ENCODE measurements at places on chromosomes 5 and 9.
A peak's percentile ranks its signal among the peaks of the same experiment; 100 is the strongest.

DNA sequence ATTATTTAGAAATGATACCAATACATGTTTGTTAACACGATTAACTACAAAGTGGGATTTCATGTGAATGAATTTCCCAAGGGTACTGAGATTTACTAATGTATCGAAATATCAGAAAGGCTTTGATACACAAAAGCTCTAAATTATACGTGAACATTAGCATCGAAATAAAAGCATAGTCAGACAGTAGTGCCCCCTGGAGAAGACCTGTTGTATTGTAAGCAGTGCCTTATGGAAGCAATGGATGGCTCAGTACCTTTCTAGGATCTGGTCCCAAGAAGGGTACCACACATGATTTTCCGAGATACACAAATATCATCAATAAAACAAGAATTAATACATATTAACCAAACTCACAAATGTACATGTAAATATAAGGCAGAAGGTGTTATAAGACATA is 153.8 kb downstream of the CDH12 start:
- H3K4me3 ChIP-seq, result no peak overlapping the region
- no peaks in the 10 kb centered on the region for H3K4me1 ChIP-seq
- H3K27ac ChIP-seq, result no peak overlapping the region
- H3K27me3 ChIP-seq, result no peaks in the 10 kb centered on the region
- peak; percentile 8 for DNase-seq
- no peaks in the 10 kb centered on the region for H3K36me3 ChIP-seq

- DNase-seq, result peak; percentile 31
- no peaks in the 10 kb centered on the region for H3K4me1 ChIP-seq
- H3K4me3 ChIP-seq, result no peak overlapping the region
- H3K27me3 ChIP-seq, result no peaks in the 10 kb centered on the region
Observed at GRCh38 chr9:127437497-127438264, 13.5 kb downstream of the ZNF79 start.

GRCh38 chr5:159458217-159458711 is 128.0 kb upstream of the IL12B start:
- H3K4me3 ChIP-seq, result no peak overlapping the region
- H3K36me3 ChIP-seq, result no peaks in the 10 kb centered on the region
- DNase-seq, result no peak

- H3K36me3 ChIP-seq, result no peaks in the 10 kb centered on the region
- DNase-seq, result no peak
- no peaks in the 10 kb centered on the region for H3K27me3 ChIP-seq
- H3K4me1 ChIP-seq, result peaks cover 6% of the 10 kb centered on the region
- no peak overlapping the region for H3K4me3 ChIP-seq
Observed at GRCh38 chr5:50702615-50703366, 36.4 kb downstream of the PARP8 start.

DNA sequence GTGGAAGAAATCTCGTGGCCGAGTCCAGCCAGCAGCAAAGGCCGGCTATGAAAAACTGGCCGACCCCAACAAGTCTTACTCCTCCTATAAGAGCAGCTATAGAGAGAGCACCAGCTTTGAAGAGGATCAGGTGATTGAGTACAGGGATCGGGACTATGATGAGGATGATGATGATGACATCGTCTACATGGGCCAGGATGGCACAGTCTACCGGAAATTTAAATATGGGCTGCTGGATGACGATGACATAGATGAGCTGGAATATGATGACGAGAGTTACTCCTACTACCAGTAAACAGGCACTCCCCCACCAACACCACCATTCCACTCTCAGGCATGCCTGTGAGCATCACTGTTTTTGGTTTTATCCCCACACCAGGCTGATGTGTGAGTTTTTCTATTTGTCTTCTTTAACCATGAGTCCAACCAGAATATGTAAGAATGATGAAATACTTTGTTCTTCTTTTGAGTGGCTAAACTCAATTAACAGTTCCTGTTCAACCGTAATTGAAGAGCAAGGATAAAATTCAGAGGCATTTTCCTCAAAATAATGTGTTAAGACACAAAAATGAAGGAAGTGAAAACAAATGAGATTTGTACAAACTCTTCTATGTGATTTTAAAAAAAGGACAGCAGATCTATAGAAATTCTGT is 35.5 kb downstream of the RFK start:
- H3K4me1 ChIP-seq, result no peaks in the 10 kb centered on the region
- no peaks in the 10 kb centered on the region for H3K36me3 ChIP-seq
- DNase-seq, result no peak
- no peaks in the 10 kb centered on the region for H3K27me3 ChIP-seq
- H3K4me3 ChIP-seq, result no peak overlapping the region

GRCh38 chr5:36369219-36369690 is 67.6 kb upstream of the RANBP3L start:
- H3K36me3 ChIP-seq, result no peaks in the 10 kb centered on the region
- no peaks in the 10 kb centered on the region for H3K27me3 ChIP-seq
- no peaks in the 10 kb centered on the region for H3K4me1 ChIP-seq
- H3K27ac ChIP-seq, result no peak overlapping the region
- no peak overlapping the region for H3K4me3 ChIP-seq

- H3K27me3 ChIP-seq, result no peaks in the 10 kb centered on the region
- no peak overlapping the region for H3K4me3 ChIP-seq
- DNase-seq, result no peak
- H3K36me3 ChIP-seq, result no peaks in the 10 kb centered on the region
- no peak overlapping the region for H3K27ac ChIP-seq
Observed at GRCh38 chr5:169781420-169782345, 144.6 kb downstream of the DOCK2 start.
